EH (cell line): ENCODE measurements at places on chromosomes 3 and 15.

GRCh38 chr3:100796556-100796955 lies 87.3 kb downstream of the TFG start:
- DNase-seq, result peak; percentile 41

DNA sequence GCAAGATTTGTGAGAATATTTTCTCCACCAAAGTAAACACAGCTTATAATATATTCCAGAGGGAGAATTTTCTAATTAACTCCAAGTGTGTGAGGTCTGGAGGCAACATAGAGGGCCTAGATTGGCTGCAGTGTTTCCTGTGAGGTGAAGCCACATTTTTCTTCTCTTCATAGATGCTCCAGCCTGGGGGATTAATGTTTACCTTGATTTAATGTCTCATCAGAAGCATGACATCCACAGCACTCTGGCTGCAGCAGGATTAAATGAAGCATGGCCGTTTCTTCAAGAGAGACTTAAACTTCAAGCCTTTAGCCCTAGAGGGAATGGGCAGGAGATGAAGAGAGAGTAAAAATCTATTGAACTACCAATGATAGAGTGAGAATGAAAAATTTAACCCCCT lies 137.9 kb upstream of the ZBTB20 start:
- no peak for DNase-seq

- DNase-seq, result no peak
These were observed 211.2 kb upstream of the EIF1B start for GRCh38 chr3:40098261-40098759.

GRCh38 chr3:37145611-37146010 lies 28.8 kb downstream of the LRRFIP2 start:
- no peak for DNase-seq

DNA sequence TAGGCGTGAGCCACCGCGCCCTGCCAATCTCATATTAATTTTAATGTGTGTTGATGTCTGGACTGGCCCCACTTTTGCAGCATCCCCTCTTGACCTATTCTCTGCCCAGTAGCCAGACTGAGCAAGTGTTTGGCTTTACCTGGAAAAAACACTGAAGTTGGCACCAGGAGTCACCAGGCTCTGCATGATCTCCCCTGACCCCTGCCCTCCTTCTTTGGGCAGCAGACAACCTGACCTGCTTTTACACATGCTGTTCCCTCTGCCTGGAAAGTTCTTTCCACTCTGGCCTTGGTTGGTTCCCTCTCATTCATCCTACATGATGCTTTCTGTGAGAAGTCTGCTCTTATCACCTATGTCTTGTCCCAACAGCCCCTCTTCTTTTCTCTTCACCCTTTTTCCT lies 67.9 kb upstream of the SLC2A2 start:
- DNase-seq, result no peak

DNA sequence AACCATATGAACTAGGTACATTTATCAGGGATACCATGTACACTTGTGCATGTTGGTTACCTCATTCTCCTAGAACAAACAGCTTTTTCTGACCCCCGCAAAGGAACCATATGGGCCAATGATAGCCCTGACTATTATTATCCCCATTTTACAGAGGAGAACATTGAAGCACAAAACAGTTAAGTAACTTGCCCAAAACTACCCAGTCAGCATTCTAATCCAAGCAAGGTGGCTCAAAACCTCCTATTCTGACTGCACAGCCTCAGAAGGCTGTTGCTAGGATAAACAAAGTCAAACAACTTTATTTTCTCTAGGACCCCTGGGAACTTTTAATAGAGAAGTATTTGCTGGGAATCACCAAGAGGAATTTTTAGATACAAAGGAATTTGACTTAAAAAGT lies 36.7 kb downstream of the CFAP44 start:
- DNase-seq, result peak; percentile 5

GRCh38 chr15:90571063-90571541 lies 41.4 kb downstream of the CRTC3 start:
- peak; percentile 81 for DNase-seq
